NCI-H1930 (cell line): ENCODE measurements at places on chromosomes 12 and 14.

GRCh38 chr12:83664650-83665049, 977.9 kb downstream of the TMTC2 start:
- peak; percentile 14 for DNase-seq

DNA sequence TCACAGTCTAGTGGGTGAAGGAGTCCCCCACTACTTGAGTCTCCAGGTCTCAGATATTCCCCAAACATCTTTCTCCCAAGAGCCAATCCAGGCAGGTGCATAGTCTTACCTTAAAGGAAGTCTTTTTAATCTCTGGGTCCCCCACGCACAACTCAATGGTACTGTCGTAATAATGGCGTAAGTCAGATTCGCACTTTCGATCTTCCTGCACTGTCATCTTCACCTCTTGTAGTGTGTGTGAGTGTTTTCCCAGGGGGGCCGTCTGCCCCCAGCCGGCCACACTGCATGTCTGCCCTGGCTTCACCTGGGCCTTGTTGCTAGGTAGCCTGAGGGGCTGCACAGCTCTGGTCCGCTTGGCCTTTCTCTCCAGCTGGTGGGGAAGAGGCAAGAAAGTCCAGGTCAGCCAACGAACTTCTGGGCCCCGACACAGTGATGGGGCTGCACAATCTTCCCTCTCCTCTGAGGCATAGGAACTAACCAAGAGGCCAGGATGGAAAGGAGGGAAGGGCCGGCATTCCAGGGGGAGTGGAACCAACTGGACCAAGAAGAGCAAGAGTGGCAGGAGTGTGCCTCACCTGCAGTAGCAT, 2.1 kb downstream of the GZMB start:
- DNase-seq: no peak

DNA sequence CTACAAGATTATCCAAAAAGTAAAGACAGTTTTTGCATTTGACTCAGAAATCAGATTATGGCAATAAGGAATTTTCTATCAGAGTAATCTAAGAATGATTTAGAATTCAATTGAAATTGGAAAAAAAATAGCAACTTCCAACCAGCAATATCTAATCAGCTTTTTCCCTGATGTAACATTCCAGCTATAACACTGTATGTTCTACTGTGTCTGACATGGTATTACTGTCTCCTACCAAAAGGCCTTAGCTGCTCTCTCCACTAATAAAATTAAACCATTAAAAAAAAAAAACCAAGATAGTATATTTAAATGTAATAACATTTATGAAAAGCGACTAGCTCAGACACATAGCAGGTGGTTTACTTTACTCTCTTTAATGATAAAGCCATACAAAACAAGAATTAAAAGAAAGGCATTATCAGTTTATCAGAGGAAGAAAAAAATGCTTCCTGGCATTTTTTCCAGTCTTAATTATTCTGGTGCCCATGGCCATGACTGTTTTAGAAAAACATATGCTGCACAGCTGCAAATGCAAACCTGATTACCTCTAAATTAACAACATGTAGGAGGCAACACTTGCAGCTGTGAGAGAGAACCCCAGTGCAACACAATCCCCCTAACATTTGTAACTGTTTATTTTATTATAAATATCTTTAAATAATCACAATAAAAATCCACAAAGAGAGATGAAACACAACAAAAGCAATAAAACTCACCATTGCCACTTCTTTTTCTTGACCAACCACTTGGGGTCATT, 28.8 kb downstream of the PHLDA1 start:
- DNase-seq: no peak

DNA sequence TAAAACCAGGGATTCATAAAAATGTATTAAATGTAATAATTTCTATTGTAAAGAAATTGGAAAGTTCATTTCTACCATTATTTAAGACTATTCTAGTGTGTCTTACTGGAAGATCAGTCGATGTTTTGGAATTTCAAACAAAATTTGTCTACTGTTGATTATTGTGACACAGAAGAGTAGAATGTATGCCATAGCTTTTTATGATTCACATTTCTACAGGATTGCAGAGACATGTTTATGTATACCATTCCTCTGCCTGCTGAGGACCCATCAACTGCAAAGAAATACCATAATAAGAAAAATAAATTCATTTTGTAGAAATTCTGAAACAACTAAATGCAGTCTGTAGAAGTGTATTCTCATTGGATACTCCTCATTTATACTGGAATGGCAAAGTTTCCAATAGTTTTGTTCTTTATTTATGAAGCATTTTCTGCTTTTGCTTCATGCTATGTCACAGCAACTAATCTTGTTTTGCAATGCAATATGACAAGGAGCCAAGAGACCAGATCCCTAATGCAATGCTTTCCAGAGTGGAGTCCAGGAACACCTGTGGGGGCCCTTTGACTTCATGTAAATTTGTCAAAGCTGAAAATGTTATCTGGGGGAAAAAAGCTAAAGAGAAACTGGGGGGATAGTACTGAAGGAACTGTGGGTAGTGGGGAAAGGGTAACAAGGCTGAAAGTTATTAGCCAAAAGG, 172.9 kb upstream of the LRIG3 start:
- no peak for DNase-seq

GRCh38 chr14:102138961-102139285, 774 bp upstream of the WDR20 start:
- DNase-seq: no peak

GRCh38 chr14:103932791-103933490, 4.7 kb downstream of the TDRD9 start:
- no peak for DNase-seq

- no peak for DNase-seq
Measured at GRCh38 chr14:51847489-51847796, 13.0 kb upstream of the GNG2 start.

DNA sequence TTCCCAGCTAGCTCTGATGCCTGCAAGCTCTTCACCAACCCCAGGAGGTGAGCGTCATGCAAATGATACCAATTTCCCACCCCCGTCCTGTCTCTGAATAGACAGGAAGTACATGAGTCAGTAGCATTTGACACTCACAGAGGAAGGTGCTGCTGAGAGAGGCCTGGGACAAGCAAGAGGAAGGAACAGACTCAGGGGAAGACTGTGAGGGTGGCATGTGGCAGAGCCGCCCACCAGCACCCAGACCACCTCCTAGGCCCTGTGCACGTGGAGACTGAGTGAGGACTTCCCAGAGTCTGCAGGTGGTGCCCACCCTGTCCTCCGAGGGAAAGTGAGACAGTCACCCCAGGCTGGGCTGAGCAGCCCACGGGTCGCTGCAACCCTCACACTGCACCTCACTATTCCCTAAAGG, 199.5 kb upstream of the SFSWAP start:
- DNase-seq: no peak

- DNase-seq: no peak
Measured at GRCh38 chr12:108046135-108046534, 83.0 kb upstream of the WSCD2 start.

- DNase-seq: no peak
Measured at GRCh38 chr12:83320350-83320749, 633.6 kb downstream of the TMTC2 start.

- no peak for DNase-seq
Measured at GRCh38 chr12:97960741-97961608, 498.4 kb downstream of the RMST start.

DNA sequence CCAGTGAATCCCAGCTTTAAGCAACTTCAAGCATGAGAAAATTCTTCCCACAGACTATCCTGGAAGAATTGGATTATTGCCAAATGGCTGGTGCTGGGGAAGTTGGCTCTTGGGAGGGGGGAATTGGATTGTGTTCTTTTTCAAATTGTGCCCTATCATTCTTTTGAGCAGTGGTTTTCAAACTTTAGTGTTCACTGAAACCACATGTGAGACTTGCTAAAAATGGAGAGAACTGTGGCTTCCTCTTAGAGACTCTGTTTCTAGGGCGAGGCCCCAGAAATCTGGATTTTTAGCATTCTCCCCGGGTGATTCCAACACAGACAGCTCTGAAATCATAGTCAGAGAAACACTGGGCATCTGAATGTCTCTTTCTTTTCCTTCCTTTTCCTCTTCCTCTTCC, 14.3 kb upstream of the OTUB2 start:
- DNase-seq: no peak

- no peak for DNase-seq
Measured at GRCh38 chr14:79036441-79036840, 866.3 kb downstream of the NRXN3 start.

- DNase-seq: no peak
Measured at GRCh38 chr12:26037615-26038220, 79.2 kb downstream of the RASSF8 start.

DNA sequence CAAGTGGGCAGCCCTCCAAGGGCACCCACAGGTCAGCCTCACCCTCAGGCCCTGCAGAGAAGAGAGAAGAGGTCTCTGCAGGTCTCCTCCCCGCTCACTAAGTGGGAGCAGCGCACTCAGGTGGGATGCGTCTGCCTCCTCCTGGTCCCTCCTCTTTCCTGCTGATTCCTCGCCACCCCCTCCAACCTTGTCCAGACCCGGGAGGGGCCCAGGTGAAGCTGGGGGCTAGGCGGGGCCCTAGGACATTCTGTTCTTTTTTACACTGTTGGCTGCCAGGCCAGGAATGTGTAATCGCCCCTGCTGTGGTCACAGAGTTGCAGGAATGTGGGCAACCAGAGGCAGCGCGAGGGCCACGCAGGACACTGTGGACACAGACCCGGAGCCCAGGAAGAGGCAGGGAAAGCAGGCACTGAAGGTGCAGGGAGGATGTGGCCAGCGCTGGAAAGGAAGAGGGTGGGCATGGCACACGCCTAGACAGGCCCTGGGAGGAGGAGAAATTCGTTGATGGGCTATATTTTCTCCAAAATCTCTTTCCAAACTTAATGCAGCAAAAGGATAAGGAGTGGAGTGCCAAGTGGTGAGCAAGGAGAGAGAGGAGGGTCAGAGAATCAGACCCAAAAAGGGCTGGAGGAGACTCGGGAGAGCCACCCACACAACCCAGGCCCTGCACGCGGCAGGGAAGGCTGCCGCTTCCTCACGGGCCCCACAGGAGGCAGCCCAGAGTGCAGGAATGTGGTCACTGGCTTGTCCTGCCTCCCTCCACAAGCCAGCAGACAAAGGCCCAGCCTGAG, 911 bp upstream of the SCNN1A start:
- DNase-seq: no peak

DNA sequence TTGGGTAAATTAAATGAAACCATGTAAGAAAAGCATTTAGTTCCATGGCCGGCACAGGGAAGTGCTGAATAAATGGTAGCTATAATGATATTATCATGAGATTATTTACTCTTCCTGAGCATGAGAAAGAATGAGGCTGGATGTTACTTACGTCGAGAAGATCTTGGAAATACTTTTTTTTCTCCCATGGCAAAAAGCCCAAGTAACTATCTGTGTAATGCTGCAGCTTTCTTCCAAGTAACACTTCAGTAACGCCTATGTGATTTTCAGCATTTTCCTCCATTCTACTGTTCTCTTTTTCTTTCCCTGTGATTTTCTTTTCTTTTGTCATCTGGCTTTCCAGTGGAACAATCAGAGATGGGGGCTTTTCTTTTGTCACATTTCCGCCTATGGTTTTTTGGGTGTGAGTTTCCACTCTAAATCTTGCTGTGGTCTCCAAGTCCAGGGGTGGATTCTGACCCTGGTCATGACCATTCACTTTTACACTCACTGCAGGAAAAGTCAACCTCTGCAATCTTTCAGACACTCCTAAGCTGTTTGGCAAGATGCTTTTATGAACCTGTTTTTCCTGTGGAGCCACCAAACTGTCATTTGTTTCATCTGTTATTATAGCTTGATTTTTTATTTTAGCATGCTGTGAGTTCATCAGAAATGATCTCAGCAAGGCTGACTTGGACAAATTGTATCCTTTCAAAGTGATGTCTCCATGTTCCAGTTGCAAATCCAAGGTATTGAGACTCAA, 25.0 kb upstream of the SYCP3 start:
- no peak for DNase-seq

DNA sequence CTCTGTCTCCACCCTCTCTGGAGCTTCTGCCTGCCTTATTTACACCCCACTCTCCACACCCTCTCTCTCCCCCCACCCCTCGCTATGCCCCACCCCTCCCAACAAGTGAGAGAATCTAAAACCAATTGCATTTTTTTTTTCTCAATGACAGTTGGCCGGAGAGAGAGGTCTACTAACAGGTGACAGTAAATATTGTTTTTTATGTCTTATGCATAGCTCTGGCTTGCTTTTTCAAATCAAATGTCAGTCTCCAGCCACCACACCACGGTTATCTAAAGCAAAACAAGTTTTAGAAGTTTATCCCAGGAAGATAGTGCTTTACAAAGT, at the start of gene KCNC2:
Gene KCNC2 (minus strand): TSS at position 28 of the 327 bp plus-strand sequence.
- DNase-seq: no peak

- DNase-seq: no peak
Measured at GRCh38 chr12:25041006-25041741, 92.3 kb upstream of the BCAT1 start.

DNA sequence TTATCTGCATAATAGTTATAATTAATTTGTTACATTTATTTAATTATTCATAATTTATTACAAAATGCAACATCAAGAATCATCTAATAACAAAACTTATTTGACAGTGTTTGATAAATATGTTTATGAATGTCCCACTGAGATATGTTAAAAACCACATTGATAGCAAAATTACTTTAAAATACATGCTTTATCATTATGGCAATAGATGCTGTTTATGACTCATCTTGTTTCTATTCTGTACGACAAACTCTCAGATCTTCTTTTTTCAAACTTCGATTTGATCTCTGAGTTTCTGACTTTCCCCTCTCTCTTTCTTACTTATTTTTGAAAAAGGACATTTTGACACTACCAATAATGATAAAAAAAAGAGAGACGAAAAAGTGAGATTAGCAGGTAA, 56.8 kb upstream of the LRRK2 start:
- DNase-seq: no peak

GRCh38 chr12:6936194-6936635, 7.4 kb upstream of the RNU7-1 start:
- no peak for DNase-seq

DNA sequence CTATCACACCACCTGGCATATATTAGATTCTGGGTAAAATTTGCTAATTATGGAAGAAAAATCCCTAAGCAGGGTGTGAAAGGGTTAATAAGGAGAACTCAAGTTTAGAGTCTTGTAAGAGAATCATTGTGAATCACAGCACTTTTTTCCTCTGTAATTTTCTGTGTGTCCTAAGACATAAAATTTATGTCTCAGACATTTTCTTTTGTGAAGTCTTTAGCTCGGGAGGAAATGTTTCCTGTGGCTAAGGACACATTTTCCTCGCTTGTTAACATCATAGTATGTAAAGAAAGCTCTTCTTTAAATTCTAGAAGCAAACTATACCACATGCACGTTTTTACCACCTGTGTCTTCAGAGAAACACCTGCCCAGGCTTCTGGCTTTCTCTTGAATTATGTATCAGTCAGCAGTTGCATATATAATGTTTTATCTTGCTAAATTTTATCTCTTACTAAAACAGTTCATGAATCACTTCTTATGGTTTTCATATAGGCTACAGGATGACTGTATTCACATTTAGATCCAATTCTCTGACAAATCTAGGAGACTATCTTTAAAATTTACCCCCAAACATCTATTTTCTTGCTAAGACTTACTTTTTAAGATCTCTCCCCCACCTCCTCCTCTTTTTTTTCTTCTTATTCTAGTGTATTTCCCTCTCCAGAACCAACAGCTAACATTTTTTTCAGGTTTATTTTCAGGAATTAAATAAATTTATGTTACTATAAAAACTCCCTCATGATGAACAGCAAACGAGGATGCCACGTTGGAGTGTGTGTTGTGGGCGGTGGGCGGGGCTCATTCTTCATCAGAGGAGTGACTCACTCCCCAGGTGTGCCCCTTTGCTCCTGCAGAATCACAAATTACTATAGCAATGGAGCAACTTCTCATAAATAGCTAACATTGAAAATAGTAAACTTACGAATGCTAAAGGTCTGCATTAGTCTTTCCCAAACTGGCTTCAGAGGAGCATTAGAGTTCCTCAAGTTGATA, 11.6 kb upstream of the CSRP2 start:
- DNase-seq: no peak

GRCh38 chr14:43215524-43215923, 1291.6 kb downstream of the FSCB start:
- DNase-seq: no peak
